ENCODE measurements at places on chromosomes 1 and 21.

DNA sequence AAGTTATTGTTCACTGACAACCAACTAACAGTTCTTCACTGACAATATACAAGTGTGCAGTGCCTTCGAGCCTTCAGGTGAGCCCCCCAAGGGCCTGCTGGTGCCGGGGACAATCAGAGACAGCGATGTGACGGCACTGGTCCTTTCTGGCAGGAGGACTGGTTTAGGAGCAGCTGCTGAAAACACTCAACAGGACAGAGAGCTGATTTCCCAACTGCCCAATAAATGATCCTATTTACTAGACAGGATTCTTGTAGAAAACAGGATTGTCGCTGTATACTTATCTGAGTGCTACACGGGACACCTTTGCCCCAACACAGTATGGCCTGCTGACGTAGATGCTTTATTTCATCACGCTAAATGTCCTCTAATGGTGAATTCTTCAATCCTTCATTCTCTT is 65.4 kb downstream of the TP53BP2 start:
- DNase-seq, result no peak

GRCh38 chr1:205748403-205749233 is 1.4 kb downstream of the NUCKS1 start:
- peak; percentile 71 for DNase-seq

DNA sequence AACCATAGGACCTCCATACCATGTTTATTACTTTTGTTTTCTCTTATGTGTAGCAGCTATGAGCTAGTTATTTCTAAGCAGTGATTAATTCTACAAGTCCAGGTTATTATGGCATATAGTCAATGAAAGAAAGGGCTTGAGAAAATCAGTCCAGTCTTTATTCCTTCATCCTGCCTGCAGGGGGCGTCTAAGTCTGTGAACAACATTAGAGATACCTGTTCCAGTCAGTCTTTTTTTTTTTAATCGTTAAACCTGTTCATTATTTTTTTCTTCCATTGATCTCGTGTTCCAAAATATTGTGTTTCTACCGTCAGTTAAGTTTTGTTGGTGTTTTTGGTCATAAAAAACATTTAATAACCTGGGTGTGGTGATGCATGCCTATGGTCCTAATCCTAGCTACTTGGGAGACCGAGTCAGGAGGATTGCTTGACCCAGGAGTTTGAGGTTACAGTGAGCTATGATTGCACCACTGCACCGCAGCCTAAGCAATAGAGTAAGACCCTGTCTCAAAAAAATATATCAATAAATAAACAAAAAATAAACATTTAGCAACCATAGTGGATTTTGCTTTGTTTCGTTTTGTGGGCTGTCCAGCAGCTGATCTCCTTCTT is 29.4 kb upstream of the CD2 start:
- DNase-seq, result peak; percentile 43

DNA sequence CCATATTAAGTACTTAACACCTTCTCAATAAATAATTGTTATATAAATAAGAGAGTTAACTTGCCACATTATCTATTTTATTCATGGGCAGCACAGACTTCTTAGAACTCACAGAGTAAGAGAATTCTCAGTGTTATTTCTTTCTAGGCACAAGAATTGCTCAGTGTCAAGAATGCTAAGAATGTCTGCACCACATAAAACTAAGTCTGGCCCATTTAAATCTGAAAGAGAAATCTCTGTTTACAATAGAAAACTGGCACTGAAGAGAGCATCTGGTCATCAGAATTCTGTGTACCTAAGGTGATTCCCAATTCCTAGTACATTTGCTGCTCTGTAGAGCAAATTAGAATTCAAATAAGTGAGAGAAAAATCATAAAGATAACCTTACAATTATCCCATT is 3.8 kb downstream of the OR10K2 start:
- no peak for DNase-seq

- no peak for DNase-seq
Measured at GRCh38 chr1:228155596-228156514, 6.1 kb downstream of the GJC2 start.

- no peak for DNase-seq
Measured at GRCh38 chr1:68725001-68725752, 228.3 kb upstream of the DEPDC1 start.

DNA sequence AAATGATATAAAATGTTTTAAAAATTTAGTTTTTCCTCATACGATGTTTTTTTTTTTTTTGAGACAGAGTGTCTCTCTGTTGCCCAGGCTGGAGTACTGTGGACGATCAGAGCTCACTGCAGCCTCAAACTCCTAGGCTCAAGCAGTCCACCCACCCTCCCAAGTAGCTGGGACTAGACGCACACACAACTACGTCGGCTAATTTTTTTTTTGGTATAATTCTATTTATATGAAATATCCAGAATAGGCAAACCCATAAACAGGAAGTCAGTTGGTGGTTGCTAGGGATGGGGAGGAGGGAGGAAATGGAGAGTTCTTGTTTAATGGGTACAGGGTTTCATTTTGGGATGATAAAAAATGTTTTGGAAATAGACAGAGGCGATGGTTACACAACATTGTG is 56.5 kb downstream of the WARS2 start:
- no peak for DNase-seq

DNA sequence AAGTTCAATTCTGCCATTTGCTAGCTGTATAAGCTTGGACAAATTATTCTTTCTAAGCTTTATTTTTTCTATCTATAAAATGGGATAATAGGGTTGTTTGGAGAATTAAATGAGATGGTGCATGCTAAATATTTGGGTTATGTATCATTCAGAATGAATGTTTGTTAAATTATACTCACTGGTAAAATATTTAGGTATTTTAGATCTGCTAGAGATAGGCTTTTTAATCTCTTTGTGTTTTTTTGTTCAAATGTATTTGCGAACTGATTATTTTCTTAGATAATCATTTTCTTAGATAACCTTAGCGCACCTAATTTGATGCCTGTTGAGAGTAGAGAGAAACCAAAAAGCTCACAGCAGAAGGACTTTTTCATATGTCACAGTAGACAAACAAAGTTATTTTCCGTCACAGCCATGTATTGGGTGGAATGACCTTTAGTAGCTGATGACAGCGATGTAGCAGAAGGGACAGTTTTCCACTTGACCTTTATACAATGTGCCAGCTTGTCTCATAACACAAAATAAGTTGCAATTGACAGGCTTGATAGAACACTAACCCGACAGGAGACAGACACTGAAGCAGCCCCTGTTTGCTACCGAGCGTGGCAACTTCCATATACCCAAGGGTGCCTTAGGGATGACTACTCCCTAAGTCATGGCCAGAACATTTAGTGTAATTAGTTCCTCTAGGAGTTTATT is 93.0 kb downstream of the DISC1 start:
- no peak for DNase-seq

All from stromal cell of bone marrow (primary cell).